ENCODE measurements at places on chromosomes 5 and 9.

- DNase-seq, result no peak
Observed at GRCh38 chr9:121700165-121700831, 48.9 kb downstream of the DAB2IP start.

DNA sequence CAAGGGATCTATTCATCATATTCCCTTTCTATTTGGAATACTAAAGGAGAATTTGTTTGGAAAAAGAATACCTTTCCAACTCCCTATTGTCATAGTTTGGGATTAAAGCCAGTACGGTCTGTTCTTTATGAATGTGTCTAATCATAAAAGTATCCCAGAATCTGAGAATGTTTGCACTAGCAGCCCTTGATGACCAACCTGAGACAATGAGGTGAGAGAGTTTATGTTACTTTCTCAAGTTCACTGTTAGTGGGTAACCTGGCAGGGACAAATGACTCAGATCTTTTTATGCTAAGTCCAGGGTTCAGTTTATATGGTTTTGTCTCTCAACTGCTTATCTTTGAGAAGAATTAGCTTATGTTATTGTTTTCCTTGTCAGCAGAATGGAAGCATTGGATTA is 25.3 kb upstream of the TLR4 start:
- DNase-seq, result no peak

- DNase-seq, result no peak
Observed at GRCh38 chr5:171537923-171538537, 118.6 kb downstream of the FGF18 start.

DNA sequence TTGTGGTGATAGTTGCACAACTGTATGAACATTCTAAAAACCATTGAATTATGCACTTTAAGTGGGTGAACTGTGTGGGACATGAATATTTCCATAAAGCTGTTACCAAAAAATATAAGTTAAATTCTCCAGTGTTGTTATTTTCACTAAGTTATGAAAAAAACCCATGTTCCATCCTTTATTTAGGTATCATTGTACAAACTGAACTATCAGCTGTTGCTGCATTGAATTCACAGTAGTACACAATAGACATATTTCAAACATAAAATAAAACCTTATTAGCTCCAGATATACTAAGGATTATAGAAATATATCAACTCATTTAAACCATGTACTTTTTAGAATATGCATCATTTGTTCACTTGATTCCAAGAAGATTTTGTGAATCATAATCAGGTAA is 192.1 kb downstream of the COMMD10 start:
- no peak for DNase-seq

GRCh38 chr5:94857111-94857510 is 238.6 kb downstream of the SLF1 start:
- DNase-seq, result no peak

DNA sequence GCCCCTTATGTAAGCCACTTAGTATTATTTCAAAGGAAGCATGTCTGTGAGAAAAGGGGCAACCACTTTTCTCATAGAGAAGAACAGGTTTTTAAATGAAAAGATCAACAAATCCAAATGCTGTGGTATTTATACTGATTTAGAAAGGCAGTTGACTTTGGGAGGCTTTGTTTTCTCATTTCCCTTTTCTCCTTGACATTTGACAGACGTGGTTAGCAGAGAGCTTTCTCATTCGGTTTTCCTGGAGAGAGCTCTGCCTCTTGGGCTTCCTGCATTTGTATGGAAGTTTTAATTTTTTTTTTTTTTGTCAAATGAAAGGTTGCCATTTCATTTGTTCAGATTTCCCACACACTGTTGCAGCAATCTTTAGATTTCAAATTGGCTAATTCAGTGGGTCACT is 62.5 kb downstream of the EXOSC2 start:
- no peak for DNase-seq

- DNase-seq, result no peak
Observed at GRCh38 chr5:122707796-122708195, 67.1 kb upstream of the SNX2 start.

All from activated CD8-positive, alpha-beta memory T cell treated with anti-CD3 and anti-CD28 coated beads for 1 hour (primary cell).